H1 (cell line): ENCODE measurements at places on chromosomes 6 and 20. TPM values are rescaled to one million over a fixed set of nuclear protein-coding genes. Genes with fewer than 3 reads are reported as not detected.

Gene ADGRG6
- total RNA-seq: 4.2 and 6.2 TPM in 2 replicates

Gene RAB44
- not detected in 2 replicates for total RNA-seq

Gene CYP24A1
- total RNA-seq: not detected in 2 replicates

Gene ZBP1
- not detected in 2 replicates for total RNA-seq

Gene ENPP3
- not detected in 2 replicates for total RNA-seq

Gene SYNDIG1
- total RNA-seq: 5.9 and 6.5 TPM in 2 replicates

Gene KCNQ2
- total RNA-seq: 82.6 and 88.6 TPM in 2 replicates

Gene SLC16A10
- total RNA-seq: 16.9 and 18.6 TPM in 2 replicates

Gene CD93
- 0.07 TPM in 1 of 2 replicates, not detected in the other for total RNA-seq

Gene DUSP15
- total RNA-seq: 0.91 and 1.0 TPM in 2 replicates

Gene MUCL3
- 0.08 and 0.37 TPM in 2 replicates for total RNA-seq

Gene SLC32A1
- total RNA-seq: 0.15 and 0.33 TPM in 2 replicates

- no peak overlapping the region for H3K4me3 ChIP-seq
- H3K36me3 ChIP-seq: no peaks in the 10 kb centered on the region
- H3K27me3 ChIP-seq: no peaks in the 10 kb centered on the region
These were observed 75.4 kb downstream of the RPP40 start for GRCh38 chr6:4928426-4928825.

- no peaks in the 10 kb centered on the region; the same call in 1 of the 2 replicates for H3K27me3 ChIP-seq
- no peak for DNase-seq
- no peaks in the 10 kb centered on the region for H3K36me3 ChIP-seq
- no peaks in the 10 kb centered on the region for H3K4me1 ChIP-seq
These were observed 278.5 kb downstream of the BMP7 start for GRCh38 chr20:56987986-56988385.

GRCh38 chr6:170091639-170092579, 199.0 kb downstream of the DLL1 start:
- no peak overlapping the region for H3K4me3 ChIP-seq
- H3K27ac ChIP-seq: 0 out of 2 replicates have a peak overlapping the region, but pooled peaks have one; percentile 0
- H3K36me3 ChIP-seq: no peaks in the 10 kb centered on the region
- H3K27me3 ChIP-seq: no peaks in the 10 kb centered on the region
- DNase-seq: no peak
- H3K4me1 ChIP-seq: no peaks in the 10 kb centered on the region

DNA sequence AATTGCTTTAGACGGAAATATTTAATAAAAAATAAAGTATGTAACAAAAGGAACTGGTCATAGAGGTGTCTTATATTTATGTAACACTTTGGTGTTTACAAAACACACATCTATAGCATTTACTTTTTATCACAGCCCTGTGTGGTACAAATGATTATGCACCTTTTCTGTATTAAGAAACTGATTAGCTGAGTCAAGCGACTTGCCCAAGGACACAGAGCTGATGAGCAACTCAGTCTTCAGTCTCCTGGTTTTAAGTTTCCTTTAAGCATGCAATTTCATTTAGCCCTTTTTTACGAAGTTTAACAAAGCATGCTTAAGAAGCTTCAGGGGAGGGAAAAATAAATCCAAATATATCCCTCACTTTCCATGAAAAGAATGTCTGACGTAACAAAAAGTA, 2.5 kb downstream of the DCDC2 start:
- no peaks in the 10 kb centered on the region for H3K36me3 ChIP-seq
- H3K4me3 ChIP-seq: no peak overlapping the region
- no peak overlapping the region for H3K27ac ChIP-seq

DNA sequence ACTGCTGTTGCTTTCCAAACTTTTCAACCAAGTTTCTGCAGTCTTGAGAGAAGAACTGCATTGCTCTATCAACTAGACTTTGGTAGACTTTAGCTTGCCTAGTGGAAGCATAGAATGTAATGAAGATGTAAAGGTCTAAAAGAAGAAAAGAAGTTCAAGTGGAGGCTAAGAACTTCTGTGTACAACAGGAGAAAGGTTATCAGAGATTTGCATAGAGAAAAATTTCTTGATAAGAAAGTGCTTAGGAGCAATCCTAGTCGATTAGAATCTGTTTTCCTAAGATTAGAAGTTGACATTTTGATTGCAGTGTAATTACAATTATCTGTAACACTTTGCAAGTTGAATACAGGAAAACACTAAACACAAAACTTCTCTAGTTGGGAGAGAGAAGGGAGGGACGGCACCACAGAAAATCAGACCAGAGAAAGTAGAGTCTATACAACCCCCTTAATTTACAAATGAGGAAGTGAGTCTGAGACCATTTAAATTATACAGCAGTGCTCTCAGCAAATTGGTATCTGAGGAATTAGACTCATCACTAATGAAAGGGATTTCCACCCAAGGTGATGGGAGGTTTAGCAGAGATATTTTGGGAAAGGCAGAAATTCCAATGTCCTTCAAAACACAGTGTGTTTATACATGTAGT, 194.3 kb upstream of the MARCKS start:
- H3K4me3 ChIP-seq: no peak overlapping the region
- no peaks in the 10 kb centered on the region for H3K4me1 ChIP-seq
- H3K36me3 ChIP-seq: no peaks in the 10 kb centered on the region
- DNase-seq: no peak
- H3K27me3 ChIP-seq: no peaks in the 10 kb centered on the region

- H3K27me3 ChIP-seq: no peaks in the 10 kb centered on the region
- H3K36me3 ChIP-seq: no peaks in the 10 kb centered on the region
- no peak overlapping the region for H3K27ac ChIP-seq
These were observed 9.2 kb upstream of the CGA start for GRCh38 chr6:87103977-87104601.

DNA sequence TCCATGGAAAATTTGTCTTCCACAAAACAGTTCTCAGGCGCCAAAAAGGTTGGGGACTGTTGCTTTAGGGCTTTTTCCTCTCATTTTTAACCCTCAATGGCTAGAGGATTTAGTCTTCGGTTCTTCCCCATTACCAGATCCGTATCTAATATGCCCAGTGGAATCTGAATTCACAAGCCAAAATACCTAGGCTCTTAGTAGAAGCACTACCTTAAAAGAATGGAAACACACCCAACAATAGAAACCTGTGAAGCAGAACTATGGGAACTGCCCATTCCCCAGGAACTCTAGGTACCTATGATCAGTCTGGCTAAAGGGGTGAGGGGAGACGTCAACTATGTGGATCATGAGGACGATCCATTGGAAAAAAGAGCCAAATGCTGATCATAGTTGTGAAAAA, 3.1 kb downstream of the TREML4 start:
- H3K4me3 ChIP-seq: no peak overlapping the region
- no peaks in the 10 kb centered on the region for H3K27me3 ChIP-seq
- no peaks in the 10 kb centered on the region for H3K4me1 ChIP-seq

DNA sequence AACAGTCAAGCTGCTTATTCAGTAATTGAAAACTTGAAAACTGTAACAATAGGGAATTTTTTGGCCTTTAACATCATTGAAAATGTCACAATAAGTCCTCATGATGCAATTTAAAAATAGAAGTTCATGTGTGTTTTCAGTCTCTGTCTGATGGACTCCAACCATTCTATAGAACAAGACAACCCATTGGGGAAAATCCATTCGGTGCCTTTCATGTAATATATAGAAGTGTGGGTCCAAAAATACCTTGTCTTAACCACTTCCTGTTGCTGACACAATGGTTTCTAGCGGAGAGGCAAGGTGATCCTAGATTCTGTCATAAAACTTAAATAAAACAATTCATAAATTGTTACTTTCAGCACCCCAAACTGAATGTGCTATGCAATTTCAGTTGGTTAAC, 1131.3 kb upstream of the MAP3K7 start:
- no peak overlapping the region for H3K27ac ChIP-seq
- DNase-seq: no peak
- H3K4me3 ChIP-seq: no peak overlapping the region
- H3K4me1 ChIP-seq: no peaks in the 10 kb centered on the region

GRCh38 chr6:27139756-27140579, 107.5 kb upstream of the PRSS16 start:
- peak overlapping the region; percentile 95 for H3K27ac ChIP-seq
- H3K36me3 ChIP-seq: peaks cover 5% of the 10 kb centered on the region; the same call in 1 of the 2 replicates
- H3K4me1 ChIP-seq: peaks cover 5% of the 10 kb centered on the region; the same call in 1 of the 2 replicates
- peak overlapping the region; percentile 50 for H3K4me3 ChIP-seq
- no peaks in the 10 kb centered on the region for H3K27me3 ChIP-seq

DNA sequence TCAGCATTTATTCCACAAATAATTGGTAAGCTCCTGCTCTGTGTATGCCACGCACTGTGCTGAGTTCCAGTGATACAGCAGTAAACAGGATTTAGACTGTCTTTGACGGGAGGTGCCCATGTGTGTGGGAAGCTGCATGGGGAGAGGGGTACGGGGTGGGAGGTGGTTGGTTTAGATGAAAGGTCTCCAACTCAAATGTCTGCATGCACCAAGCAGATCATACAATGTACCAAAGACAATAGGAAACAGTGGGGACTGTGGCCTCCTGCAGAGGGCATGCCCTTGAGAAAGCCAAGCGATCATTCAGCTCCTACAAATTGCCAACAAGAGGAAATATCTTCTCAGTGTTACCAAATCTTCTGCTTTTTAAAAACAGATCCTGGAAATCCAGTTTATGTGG, 36.1 kb downstream of the SLC22A2 start:
- peak; percentile 58 for DNase-seq
- no peaks in the 10 kb centered on the region for H3K36me3 ChIP-seq
- no peaks in the 10 kb centered on the region for H3K27me3 ChIP-seq

DNA sequence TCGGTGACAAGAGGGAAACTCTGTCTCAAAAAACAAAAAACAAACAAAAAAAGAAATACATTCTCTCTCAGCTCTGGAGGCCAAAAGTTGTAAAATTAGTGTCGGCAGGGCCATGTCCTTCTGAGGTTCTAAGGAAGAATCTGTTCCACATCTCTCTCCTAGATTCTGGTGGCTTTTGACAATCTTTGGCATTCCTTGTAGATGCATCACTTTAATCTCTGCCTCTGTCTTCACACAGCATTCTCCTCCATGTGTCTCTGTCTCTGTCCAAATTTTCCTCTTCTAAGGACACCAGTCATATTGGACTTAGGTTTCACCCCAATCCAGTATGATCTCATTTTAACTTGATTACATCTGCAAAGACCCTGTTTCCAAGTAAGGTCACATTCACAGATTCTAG, 9.1 kb downstream of the PPP2R5D start:
- no peaks in the 10 kb centered on the region for H3K4me1 ChIP-seq
- no peak overlapping the region for H3K4me3 ChIP-seq
- H3K27me3 ChIP-seq: no peaks in the 10 kb centered on the region
- H3K36me3 ChIP-seq: peaks cover 9% of the 10 kb centered on the region; the same call in 1 of the 2 replicates
- DNase-seq: no peak
- no peak overlapping the region for H3K27ac ChIP-seq

DNA sequence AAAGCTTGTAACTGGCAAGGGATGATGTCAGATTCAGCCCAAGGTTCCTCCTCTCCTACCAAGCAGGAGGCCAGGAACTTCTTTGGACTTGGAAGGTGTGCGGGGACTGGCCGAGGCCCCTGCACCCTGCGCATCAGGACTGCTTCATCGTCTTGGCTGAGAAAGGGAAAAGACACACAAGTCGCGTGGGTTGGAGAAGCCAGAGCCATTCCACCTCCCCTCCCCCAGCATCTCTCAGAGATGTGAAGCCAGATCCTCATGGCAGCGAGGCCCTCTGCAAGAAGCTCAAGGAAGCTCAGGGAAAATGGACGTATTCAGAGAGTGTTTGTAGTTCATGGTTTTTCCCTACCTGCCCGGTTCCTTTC, 14.4 kb downstream of the TNFAIP3 start:
- peaks cover 7% of the 10 kb centered on the region for H3K36me3 ChIP-seq
- no peak overlapping the region for H3K4me3 ChIP-seq
- H3K27me3 ChIP-seq: no peaks in the 10 kb centered on the region
- no peak for DNase-seq

GRCh38 chr6:164408868-164409267, 900.5 kb downstream of the C6orf118 start:
- H3K4me1 ChIP-seq: no peaks in the 10 kb centered on the region
- H3K27ac ChIP-seq: no peak overlapping the region
- H3K27me3 ChIP-seq: no peaks in the 10 kb centered on the region

- no peaks in the 10 kb centered on the region for H3K4me1 ChIP-seq
- H3K27me3 ChIP-seq: no peaks in the 10 kb centered on the region
- no peak for DNase-seq
- no peaks in the 10 kb centered on the region for H3K36me3 ChIP-seq
- no peak overlapping the region for H3K4me3 ChIP-seq
These were observed 211.9 kb downstream of the ZNF217 start for GRCh38 chr20:53381568-53382262.

DNA sequence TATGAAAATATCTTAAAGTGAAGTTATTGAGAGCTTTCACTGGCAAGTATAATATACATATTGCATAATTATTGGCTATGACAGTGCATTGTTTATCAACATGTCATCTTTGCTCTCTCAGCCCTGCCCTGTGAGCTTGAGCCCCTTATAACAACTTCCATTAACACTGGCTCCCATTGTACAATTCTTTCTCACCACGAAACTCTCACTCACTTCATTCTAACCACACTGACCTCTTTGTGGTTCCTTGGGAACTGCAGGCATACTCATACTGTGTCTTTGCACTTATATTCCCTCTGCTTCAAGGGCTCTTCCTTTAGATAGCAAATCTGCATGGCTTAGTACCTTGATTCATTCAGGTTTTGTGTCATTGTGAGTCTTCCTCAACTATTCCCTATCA, 411.8 kb downstream of the CDKAL1 start:
- no peaks in the 10 kb centered on the region for H3K27me3 ChIP-seq
- H3K4me1 ChIP-seq: no peaks in the 10 kb centered on the region
- H3K27ac ChIP-seq: no peak overlapping the region
- H3K36me3 ChIP-seq: no peaks in the 10 kb centered on the region

DNA sequence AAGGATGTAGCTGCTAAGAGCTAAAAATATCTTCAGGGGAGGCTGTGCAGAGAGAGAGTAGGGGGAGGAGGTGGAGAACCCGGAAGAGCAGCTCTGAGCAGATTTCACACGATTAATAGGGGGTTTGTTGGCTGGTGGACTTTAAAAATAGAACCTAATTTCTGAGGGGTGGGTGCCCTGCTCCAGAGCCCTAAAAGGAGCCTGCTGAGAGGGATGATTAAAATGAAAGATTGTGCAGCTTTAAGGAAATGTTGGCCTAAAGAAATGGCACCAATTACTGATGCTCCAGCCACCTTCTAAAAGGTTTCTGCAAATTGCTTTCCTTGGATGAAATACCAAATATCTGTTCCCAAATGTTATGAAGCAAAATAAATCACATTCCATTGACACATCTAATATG, 202.8 kb upstream of the BTBD3 start:
- peaks cover 3% of the 10 kb centered on the region; the same call in 1 of the 2 replicates for H3K4me1 ChIP-seq
- H3K27ac ChIP-seq: no peak overlapping the region
- no peaks in the 10 kb centered on the region for H3K27me3 ChIP-seq

GRCh38 chr6:44471271-44471981, 83.9 kb downstream of the CDC5L start:
- no peak overlapping the region for H3K4me3 ChIP-seq
- no peak for DNase-seq
- H3K27me3 ChIP-seq: no peaks in the 10 kb centered on the region
- H3K36me3 ChIP-seq: no peaks in the 10 kb centered on the region
- no peaks in the 10 kb centered on the region for H3K4me1 ChIP-seq

DNA sequence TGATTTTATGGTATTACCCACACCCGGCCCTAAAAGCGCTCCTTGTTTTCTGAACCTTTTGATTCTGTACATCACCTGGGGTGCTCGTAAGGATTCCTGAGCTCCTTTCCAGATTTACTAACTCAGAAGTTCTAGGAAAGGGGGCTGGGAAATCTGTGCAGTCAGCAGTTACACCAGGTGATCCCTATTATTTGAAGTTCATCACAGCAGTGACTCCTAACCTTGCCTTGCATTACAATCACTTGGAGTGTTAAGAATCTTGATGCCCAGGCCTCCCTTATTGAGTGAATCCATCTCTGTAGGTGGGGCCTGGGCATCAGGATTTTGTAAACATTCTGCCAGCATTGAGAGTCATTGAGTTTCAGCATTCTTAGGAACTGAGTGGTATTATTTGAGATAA, 44.7 kb downstream of the BMP6 start:
- 0 out of 2 replicates have a peak overlapping the region, but pooled peaks have one; percentile 12 for H3K27ac ChIP-seq
- H3K36me3 ChIP-seq: no peaks in the 10 kb centered on the region
- H3K4me3 ChIP-seq: no peak overlapping the region
- no peaks in the 10 kb centered on the region for H3K27me3 ChIP-seq
